ENCODE measurements at places on chromosomes 13 and 19.

- no peak for DNase-seq
Measured at GRCh38 chr13:52878831-52879230, 30.4 kb upstream of the PCDH8 start.

- DNase-seq = no peak
Measured at GRCh38 chr19:31092274-31092673, 257.0 kb downstream of the TSHZ3 start.

DNA sequence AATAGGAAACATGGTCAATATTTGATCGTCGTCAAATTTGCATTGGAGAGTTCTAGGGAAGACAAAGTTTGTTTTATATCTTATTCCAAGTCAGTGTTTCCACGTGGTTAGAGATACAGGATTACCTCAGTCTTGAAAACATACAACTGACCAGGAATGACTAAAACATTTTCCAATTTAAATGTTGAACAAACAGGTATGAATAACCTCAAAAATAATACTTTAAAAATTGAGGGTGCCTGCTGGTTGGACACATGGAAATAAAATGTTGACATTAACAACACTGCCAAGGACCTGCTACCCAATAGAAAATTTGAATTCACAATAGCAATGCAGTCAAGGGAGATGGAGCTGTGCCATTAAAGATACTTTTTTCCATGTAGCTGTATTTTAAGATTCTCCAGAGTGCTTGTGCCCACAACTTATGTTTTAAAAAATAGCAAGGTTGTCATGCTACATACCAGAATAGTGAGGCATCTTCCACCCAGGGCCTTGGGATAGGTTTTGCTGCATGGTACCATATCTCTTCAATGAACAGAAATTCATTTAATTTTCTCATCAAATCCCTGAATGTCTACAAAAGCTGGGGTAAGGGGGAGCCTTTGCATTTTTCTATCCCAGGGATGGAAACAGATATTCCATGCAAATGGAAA, 260.8 kb downstream of the EFNB2 start:
- no peak for DNase-seq

GRCh38 chr13:62185631-62186255, 770.1 kb upstream of the PCDH20 start:
- DNase-seq = no peak

DNA sequence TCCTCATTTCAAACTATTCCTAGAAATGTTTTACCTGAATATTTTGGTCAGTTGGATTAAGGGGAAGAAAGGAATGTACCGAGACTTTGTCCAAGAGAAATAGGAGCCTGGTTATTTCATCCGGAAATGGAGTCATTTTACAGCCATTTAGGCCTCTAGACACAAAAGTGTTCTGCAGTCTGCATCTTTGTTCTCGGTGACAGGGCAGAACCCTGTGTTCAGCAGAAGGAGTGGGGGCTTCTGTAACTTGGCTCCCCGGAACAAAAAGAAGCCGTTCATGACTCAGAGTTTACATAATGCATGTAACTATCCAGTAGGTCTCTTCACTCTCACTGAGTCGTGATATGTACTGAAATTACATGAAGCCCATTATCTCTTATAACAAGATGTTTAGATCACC, 21.6 kb upstream of the FNDC3A start:
- DNase-seq = no peak

GRCh38 chr13:76570510-76570971, 315.7 kb downstream of the KCTD12 start:
- DNase-seq = no peak

- DNase-seq = no peak
Measured at GRCh38 chr13:24668955-24669582, 11.1 kb upstream of the ATP12A start.

- no peak for DNase-seq
Measured at GRCh38 chr13:106109391-106109791, 426.1 kb downstream of the EFNB2 start.

DNA sequence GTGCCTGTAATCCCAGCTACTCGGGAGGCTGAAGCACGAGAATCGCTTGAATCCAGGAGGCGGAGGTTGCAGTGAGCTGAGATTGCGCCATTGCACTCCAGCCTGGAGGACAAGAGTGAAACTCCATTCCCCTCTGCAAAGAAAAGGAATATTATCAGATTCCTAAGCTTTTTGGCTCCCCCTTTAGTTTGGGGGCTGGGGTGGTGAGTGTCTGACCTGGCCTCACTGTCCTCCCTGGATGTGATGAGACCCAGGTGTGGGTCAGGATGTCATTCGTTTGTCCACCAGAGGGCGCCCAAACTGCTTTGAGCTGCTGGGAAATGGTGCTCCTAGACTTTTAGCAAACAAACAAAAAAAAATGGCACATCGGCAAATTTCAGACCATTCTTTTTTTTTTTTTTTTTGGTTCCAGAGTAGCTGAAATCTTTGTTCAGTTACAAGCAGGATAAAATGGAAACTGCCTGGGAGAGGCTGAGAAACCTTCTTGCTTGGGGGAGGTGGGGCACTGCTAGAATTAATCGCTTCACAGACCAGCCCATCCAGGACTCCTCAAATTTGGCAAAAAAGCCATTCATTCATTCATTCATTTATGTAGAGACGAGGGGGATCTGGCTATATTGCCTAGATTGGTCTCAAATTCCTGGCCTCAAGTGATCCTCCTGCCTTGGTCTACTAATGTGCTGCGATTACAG, 29.4 kb downstream of the SPC24 start:
- DNase-seq = peak; percentile 50

DNA sequence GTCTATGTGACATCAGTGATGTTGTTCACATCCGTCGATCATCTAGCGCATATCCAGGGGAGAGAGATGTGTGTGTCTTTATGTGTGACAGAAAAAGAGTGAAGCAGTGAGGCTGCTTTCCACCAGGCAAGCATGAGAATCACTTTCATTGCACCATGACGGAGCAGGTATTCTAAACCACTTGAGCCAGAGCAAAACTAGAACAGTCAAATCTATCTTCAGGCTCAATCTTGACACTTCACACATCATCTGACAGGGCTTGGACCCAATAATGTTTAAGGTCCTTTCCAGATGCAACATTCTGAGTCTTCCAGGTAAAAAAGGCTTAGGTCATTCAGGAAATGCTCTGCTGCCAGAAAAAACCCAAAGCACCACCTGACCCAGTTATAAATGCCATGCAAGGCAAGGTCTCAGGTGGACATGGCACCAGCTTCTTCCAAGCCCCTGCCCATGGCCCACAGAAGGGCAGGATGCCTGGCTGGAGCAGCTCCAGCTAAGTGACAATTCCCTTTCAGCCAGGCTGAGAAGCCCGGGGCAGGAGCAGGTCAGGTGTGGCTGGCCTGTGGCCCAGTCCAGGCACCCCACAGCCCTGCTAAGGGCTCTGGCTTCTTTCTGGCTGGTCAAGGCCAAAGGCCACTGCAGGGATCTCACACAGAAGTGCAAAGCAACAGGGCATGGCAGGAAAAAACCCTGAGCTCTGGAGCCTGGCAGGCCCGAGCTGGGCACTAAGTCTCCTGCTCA, 5.0 kb downstream of the ELAVL1 start:
- DNase-seq = no peak

DNA sequence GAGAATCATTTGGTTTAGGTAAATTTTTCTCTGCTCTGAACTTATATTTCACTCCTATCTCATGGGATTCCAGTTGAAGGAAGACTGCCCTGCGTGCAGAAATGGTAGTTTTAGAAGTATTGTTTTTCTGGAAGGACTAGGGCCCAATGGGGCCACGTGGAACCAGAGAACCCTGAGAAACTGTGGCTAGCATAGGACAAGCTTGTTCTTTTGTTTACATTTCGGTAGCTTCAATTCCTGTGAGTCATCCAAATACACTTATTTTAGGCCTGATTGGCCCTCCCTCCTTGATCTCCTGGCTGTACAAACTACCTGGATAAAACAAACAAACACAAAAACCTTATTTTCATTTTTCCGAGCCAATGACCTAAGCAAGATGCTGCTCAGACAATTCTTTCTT, 124.0 kb downstream of the ITGBL1 start:
- no peak for DNase-seq

GRCh38 chr13:106033659-106034058, 501.8 kb downstream of the EFNB2 start:
- no peak for DNase-seq

DNA sequence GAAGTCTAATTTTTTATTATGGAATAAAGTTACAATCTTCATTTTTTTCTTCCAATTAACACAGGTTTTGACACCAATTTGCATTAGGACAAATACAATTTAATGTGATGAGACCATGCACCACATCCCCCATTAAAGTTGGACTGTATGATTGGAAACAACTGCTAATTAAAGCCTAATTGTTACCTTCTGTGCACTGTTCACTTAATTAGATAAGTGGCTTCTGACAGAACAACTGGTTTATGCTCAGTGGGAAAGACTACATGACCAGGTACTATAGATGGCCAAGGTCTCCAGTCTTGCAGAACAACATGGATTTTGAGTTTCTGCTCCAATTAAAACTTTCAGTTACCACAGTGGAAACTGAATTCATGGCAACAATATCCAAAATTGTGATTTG, 198.1 kb downstream of the FGF14 start:
- peak; percentile 6 for DNase-seq

- no peak for DNase-seq
Measured at GRCh38 chr13:24081387-24081786, 79.1 kb upstream of the SPATA13 start.

GRCh38 chr19:2949939-2950285, 5.1 kb upstream of the ZNF77 start:
- DNase-seq = no peak

GRCh38 chr13:109730812-109731335, 55.5 kb downstream of the IRS2 start:
- no peak for DNase-seq

- no peak for DNase-seq
Measured at GRCh38 chr19:4896372-4896771, 6.3 kb downstream of the ARRDC5 start.

DNA sequence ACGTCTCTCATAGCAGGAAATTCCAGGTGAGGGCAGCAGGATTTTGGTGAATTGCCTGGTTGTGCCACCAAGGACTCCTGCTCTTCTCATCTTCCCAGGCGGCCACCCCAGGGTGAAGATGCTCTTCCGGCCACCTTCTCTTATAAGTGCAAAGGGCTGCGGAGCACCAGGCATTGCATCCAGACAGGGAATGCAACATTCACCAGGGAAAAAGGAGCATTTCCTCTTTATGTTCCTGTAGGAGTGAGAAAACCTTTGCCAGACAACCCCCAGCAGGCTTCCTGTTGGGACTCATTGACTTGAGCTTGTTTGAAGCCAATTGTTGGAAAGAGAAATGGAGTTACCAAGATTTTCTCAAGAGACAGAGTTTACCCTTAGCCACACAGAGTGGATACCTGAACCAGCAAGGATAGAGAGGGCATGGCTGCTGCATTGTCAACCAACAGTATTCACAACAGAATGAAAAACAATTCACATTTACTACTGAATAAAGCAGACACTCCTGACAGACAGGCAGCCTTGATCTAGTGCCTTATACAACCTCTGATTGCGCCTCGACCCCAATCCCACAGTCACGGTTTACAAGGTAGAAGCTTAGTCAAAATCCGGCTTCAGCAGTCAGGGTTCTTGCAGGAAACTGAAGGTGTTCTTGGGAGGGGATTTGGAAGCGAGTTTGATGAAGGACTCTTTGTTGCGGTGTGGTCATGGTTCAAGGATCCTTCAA, 1.8 kb upstream of the ATP11A start:
- no peak for DNase-seq

GRCh38 chr13:27578121-27579030, 42.0 kb downstream of the LNX2 start:
- no peak for DNase-seq

DNA sequence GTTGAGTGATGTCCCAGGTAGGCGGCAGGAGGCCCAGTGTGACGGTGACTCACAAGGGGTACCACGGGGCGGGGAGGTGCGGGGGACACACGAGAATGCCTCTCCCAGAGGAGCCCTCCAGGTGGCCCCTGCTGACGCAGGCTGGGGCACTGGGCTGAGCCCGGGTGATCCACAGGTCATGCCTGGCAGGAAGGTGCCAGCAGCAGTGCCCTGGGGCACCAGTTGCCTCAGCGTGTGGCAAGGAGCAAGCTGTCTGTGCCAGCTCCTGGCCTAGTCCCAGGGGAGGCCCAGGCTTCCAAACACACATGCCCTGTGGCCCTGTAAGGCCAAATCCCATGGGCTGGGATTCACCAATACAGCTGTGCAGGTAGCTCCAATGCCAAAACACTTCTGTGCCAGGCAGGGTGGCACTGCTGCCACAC, 28.0 kb downstream of the AKT2 start:
- DNase-seq = no peak

DNA sequence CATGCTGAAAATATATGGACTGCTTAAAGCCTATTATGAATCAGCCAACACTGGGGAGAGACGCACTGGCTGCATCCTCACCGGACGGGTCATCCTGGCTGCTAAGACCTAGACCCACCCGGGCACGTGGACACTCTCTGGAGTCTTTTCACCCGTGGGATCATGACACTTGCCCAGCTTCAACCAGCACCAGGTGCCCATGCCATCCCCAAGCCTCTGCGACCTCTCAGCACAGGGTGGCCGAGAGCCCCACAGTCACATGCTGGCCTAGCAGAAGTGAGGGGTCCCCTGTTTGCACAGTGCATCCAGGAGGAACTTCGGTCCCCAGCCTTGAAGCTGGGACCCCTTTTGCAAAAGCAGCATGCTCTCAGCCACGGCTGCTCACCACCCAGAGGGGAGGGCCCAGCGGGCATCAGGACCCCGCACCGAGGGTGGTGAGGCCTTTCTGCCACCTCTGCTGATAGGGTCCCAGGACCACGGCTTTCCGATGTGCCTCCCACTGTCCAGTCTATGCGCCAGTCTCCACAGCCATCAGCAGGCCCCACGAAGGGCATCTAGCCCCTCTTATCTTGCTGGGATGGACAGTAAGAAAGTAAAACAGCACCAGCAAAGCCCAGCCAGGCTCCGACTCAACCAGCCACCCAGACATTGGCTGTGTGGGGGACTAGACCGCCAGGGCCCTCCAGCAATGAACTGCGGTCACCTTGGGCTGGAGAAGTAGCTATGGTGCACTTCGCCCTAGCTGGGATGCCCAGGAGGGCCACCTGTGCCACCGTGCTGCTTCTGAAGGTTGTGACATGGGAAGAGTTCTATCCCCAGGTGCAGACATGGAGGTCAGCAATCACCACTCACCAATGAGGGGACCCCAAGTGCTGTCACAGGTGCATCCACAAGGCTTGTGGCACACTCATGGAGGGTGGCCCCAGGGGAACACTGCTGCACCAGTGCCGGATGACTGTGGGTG, 73.1 kb downstream of the CEBPG start:
- no peak for DNase-seq

Measured in NCI-H1105 (cell line).